ENCODE measurements at places on chromosomes 5 and 9.
A peak's percentile ranks its signal among the peaks of the same experiment; 100 is the strongest.

GRCh38 chr5:2686321-2687124, 65.0 kb downstream of the IRX2 start:
- DNase-seq, result no peak

DNA sequence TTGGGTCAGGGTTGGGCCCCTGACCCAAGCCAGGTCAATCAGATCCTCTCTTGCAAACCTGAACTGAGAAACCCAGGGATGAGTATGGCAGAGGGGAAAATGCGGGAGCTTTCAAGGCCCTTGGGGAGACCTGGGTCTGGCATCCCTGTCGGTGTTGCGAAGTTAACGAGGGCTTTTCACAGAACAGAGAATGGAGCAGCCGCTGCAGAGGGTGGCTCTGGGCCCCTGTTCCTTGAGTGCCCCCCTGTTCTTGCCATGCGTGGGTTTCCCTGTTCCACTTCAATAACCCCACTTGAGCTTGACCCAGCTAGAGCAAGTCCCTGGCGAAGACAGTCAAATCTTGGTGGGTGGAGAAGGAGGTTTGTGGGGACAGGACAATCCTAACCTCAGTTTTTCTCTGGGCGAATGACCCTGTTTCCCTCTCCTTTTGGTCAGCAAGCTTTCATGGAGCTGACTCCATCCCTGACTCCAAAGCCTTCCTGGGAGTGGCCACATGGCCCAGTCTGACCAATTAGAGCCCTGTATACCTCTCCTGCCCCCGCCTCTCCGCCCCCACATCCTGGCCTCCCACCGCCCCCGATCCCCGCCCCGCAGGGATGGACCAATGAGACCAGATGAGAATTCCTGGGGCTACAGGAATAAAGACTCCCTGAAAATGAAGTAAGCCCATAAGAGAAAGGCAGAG, 2.9 kb upstream of the VDAC1 start:
- DNase-seq, result no peak

DNA sequence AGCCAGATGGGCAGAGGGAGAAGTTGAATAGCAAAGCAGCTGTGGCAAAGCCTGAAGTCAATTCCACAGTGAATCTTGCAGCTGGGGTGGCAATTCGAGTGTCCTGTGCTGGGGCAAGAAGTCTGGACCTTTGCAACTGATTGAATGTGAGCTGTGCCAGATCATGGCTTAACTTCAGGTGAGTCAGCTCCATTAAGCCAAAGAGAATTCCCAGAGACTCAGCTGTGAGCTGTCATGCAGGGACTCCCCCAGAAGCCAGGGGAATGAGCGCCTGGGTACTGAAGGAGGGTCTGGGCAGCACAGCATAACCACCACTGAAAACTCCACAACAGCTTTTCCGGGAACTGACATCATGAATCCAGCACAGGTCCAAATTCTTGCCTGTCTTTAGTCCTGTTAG, 153.5 kb upstream of the TRPC7 start:
- DNase-seq, result no peak

GRCh38 chr5:104538734-104539133, 976.1 kb upstream of the NUDT12 start:
- no peak for DNase-seq

DNA sequence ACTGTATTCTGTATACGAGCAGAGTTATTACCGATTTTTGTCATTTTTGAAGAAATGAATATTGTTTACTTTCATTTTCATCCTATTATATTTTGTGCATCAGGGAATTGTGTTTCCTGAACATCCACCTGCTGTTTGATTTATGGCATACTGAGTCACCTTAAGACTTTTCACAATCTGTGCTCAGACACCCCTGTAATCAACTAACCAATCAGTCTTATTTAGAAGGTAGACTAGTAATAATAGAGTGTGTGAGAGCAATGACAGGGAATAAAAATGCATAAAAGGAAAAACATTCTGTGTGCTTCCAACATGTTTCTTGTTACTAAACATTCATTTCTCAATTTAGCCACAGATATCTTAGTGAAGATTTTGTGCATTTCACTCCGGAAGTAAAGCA, 1413.6 kb upstream of the ACO1 start:
- no peak for DNase-seq

GRCh38 chr5:86546582-86546981, 71.2 kb upstream of the COX7C start:
- DNase-seq, result no peak

- no peak for DNase-seq
These were observed 26.6 kb downstream of the PTPDC1 start for GRCh38 chr9:94110821-94111252.

DNA sequence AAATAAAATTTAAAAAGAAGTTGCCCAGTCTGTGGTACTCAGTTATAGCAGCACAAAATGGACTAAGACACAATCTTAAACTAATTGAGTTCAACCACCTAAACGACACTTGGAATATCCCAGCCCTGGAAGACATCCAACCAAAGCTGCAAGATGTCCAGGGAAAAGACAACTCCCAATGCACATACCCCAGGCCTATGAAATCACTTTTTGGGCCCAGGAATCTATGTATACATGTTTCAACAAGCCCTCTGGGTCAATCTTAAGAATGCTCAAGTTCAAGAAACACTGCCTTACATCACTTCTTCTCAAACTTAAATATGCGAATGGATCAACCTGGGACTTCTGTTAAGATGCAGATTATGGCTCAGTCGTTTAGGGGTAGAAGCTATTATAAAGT, 148.6 kb downstream of the ELAVL2 start:
- no peak for DNase-seq

DNA sequence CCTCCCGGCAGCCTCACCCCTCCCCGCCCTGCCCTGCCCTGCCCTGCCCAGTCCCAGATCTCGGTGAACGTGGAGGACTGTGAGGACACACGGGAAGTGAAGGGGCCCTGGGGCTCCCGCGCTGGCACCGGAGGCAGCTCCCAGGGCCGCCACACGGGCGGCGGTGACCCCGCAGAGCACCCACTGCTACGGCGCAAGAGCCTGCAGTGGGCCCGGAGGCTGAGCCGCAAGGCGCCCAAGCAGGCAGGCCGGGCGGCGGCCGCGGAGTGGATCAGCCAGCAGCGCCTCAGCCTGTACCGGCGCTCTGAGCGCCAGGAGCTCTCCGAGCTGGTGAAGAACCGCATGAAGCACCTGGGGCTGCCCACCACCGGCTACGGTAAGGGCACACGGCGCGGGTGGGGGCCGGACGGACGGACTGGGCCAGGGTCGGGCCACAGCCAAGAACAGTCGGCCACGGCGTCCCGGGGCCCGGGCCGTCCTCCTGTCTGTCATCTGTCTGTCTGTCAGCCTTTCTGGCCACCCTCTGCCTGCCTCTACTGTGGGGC, 84.2 kb downstream of the KCNT1 start:
- DNase-seq, result no peak

- DNase-seq, result no peak
These were observed 57.5 kb upstream of the IQGAP2 start for GRCh38 chr5:76345582-76345981.

- DNase-seq, result no peak
These were observed 109.8 kb upstream of the MSX2 start for GRCh38 chr5:174614500-174615135.

GRCh38 chr9:16361939-16362338, 508.5 kb downstream of the BNC2 start:
- no peak for DNase-seq

DNA sequence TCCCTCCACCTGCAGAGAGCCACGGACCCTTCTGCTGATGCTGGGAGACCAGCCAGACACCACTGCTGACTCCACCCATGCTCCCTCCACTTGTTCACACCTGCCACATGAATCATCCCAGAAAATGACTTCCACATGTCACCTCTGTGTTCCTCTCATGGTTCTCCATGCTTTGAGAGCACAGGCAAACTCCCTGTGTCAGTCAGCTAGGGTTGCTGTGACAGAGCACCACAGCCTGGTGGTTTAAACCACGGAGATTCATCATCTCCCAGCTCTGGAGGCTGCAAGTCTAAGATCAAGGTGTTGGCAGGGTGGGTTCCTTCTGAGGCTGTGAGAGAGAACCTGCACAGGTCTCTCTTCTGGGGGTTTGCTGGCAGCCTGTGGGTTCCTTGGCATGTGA, 381.4 kb downstream of the GADD45G start:
- no peak for DNase-seq

DNA sequence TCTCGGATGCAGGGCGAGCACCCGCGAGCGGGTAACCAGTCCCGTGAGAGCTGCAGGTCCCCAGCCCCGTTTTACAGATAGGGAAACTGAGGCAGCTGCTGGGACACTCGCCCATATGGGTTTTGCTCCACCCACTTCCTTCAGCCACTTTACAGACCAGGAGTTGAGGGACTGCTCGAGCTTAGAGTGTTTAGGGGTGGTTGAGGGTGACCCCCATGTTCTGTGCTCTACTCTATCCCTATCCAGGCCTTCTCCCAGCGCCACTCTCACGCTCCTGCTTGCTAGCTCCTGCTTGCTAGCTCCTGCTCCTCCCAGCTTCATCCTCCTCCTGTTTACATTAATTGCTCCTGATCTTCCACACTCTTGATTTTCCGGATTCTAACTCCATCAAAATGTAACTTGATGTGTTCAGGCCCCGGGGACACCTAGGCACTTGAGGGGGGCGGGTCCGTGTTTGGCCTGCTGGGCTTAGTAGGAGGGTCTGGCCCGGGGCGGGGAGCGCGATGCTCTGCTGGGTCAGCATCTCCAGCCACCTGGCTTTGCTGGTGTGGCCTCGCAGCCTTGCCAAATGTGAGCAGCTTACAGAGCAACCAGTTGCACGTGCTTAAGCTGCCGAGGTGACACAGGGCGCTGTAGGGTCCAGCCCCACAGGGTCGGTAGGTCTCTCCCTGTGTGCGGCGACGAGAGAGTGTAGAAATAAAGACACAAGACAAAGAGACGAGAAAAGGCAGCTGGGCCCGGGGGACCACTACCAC, 1.5 kb upstream of the PTGES2 start:
- DNase-seq, result no peak

- no peak for DNase-seq
These were observed 125.9 kb downstream of the NUDT12 start for GRCh38 chr5:103436656-103437055.

DNA sequence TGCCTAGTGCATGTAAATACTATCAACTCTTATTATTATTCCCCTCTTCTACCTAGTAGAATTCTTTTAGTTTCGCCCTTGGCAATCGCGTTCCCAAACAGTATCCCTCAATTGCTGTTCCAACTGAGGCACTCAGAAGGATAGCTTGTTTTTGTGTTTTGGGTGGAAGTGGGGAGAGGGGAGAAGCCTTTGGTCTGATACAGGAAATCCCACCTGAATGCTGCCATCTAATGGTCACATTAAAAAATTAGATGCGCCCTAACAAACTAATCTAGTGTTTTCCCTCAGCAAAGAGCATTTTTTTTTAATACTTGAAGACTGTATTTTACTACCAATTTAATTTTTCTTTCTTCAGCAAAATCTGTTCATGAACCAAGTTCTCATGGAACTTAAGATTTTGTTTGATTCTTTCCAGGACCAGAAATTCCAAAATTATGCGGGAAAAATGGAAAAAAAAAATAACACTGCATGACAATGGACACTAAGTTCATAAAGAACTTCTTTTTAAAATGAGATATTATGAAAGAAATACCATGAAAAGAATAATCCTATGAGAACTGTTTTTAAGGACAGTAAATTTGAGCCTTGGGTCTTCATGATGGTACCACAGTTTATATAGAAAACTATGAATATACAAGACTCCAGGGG, 22.2 kb upstream of the GLDC start:
- peak; percentile 32 for DNase-seq

DNA sequence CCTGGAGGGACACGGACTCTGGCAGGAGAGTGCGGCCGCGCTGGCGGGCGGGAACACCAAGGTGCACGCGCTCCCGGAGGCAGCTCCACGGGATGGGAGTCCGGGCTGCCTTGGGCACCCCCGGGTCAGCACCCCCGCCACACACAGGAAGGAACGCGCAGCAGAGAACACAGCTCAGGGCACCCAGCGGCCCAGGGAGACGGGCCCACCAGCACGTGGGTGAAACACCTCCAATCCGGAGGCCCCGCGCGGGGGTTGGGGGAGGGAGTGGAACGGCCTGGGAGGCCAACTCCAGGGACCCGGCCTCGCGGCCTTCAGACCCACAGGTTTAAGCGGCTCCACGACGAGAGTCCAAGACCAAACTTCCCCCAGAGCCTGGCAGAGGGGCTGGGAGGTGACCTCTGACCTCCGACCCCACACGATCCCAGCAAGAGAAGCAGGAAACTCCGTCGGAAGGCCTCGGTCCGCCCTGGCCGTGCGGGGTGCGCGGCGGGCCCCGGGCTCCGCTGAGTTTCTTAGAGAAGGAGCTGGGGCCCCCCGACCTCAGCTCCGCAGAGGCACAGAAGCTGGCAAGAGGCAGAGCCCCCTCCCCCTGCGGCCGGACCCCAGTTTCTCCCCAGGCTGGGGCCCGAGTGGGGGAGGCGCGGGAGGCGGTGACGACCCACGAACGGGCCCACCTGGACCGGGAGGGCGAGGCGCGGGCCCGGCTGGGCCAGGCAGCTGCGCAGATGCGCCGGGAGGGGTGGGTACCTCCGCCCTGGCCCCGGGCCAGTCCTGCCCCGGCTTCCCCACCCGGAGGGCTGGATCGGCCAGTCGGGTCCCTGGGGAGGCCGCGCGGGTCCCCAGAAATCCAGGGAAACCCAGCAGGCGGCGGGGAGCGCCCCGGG, 851 bp downstream of the NACC2 start:
- no peak for DNase-seq

DNA sequence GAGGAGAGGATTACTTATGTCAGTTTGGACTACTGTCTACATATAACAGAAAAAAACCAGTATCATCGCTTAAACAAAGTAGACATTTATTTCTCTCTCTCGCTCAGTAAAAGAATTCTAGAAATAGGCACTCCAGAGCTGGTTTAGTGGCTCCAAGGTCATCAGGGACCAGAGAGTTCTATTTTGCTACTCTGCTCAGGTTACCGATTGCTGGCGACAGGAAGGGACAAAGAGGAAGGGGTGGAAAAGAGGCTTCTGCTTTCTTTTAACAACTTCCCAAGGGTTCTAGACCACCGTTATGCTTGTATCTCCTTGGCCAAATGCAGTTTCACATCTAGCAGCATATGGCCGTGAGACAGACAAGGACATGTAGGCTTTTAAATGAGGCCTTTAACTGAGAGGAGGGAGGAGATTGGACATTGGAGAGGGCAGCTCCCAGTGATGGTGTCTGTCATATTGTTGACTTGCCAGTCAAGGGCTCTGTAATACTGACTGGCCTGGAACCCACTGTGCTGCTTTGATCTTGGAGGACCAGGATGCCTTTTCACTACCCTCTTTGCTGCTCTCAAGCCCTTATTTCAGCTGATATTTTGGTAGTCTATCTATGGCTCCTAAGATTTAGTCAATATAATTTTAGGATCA, 15.6 kb upstream of the DCP2 start:
- DNase-seq, result no peak

- DNase-seq, result no peak
These were observed 13.1 kb upstream of the INSYN2B start for GRCh38 chr5:169993485-169993790.

GRCh38 chr9:125747053-125747764, at the start of gene PBX3:
TSS of gene PBX3 (plus strand) at chr9:125747373.
- peak; percentile 52 for DNase-seq

- peak; percentile 89 for DNase-seq
These were observed at the start of gene FANCC for GRCh38 chr9:95317119-95317892. TSS of gene FANCC (minus strand) at chr9:95317709. CDS start at chr9:95249291, 68,418 bp downstream.

DNA sequence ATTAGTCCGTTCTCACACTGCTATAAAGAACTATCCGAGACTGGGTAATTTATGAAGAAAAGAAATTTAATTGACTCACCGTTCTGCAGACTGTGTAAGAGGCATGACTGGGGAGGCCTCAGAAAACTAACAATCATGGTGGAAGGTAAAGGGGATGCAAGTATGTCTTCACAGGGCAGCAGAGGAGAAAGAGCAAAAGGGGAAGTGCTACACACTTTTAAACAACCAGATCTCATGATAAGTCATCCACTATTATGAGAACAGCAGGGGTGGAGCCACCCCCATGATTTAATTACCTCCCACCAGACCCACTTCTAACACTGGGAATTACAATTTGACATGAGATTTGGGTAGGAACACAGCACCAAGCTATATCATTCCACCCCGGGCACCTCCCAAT, 26.6 kb downstream of the FST start:
- no peak for DNase-seq
